ENCODE measurements at places on chromosomes 2 and 18.
A peak's percentile ranks its signal among the peaks of the same experiment; 100 is the strongest.

GRCh38 chr2:44572196-44572900 is 210.6 kb downstream of the CAMKMT start:
- no peak for DNase-seq

GRCh38 chr18:54033052-54033451 is 191.4 kb downstream of the MBD2 start:
- no peak for DNase-seq

GRCh38 chr2:236849940-236850339 is 235.7 kb upstream of the COPS8 start:
- no peak for DNase-seq

GRCh38 chr18:44912740-44913478 is 232.2 kb downstream of the SETBP1 start:
- DNase-seq: no peak

DNA sequence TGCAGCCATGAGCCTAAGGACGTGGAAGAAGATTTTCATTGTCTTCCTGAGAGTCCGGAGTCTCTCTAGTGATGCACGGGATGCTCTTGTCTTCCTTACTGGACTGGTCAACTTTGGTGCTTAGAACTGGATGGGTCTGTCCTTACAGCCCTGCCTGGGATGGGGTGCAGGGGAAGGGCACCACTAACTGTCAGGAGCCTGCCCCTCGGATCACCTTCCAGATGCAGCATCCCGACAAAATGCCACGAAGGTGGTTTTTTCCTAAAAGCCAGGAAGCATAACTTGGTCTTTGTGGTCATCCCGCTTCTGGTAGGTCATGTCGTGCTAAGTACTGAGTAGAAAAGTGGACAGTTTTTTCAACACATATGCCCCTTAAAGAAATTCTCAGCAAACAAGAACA is 207.4 kb upstream of the TWIST2 start:
- no peak for DNase-seq

DNA sequence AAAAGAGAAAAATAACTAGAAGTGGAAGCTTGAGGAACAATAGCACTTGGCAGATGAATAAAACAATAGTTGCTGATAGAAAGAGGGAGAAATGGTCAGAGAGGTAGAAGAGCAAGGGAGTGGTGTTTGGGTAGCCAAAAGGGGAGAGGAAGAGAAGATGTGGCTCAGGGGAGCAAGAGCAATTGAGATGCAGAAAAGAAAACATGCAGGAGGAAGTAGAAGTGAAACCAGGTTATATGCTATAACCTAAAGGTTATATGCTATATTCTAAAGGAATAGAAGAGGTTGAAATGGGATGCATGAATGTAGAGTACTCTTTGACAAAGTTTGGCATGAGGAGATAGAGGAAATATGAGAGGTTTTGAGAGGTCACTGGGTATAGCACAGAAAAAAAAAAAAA is 759.5 kb downstream of the SATB2 start:
- no peak for DNase-seq

DNA sequence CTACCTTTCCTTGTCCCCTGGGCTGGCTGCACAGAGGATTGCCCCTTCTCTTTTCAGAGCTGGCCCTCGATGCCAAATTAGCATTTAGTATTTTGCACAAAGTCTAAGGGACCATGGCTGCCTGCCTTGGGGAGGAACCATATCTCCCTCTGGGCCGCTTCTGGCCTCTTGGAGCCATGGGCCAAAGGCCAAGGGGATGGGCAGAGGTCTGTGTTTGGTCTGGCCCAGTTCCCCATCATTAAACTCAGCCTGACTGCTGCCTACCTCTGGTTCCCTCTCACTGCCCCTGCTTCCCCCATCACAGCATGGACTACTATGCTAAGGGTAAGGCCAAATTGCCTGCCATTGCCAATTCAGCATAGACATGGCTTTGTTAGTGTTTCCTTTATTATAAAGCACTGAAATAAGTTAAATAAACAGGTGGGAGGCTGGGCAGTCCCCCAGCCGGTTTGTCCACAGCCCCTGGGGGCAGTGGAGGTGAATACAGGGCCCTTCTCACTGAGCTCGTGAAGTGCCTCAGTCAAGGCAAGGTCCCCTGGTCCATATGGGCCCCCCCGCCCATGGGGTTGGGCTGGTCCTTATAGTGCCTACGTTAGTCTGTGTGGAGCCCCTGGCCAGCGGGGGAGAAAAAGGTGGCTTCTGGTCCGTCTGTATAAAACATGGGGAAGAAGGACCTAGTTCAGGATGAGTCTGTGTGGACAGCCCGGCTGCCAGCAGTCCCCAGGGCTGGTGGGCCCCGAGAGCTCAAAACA is 3.5 kb downstream of the ZNF513 start:
- no peak for DNase-seq

DNA sequence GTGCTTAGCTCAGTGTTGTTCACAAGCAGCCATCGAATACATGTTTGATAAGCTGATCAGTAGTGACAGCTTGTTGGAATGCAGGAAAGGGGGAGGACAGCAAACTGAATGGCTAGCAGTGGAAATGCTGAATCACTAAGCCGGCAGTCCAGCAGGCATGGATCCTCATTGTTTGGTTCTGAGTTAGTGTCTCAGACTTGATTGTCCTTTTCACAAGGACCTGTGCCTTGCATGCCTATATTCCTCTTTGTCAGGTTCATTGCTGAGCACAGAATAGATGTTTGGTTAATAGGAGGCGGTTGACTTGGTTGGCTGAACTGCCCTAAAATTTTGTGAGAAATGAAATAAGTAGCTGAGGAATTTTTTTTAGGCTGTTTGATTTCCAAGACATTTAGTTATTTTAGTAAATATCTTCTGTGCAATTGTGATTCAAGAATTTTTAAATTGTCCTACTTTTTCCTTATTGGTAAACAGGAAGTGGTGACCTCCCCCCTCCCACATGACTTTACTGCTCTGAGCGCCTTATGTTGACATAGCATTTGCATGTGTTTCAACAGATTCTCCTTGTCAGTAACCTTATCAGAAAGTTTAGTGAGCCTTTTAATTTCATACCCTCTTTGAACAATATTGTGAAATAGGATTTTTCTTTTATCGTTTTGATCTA is 21.4 kb upstream of the STON1 start:
- no peak for DNase-seq

- peak; percentile 78 for DNase-seq
These were observed 49.2 kb upstream of the NXPH2 start for GRCh38 chr2:138829326-138829919.

DNA sequence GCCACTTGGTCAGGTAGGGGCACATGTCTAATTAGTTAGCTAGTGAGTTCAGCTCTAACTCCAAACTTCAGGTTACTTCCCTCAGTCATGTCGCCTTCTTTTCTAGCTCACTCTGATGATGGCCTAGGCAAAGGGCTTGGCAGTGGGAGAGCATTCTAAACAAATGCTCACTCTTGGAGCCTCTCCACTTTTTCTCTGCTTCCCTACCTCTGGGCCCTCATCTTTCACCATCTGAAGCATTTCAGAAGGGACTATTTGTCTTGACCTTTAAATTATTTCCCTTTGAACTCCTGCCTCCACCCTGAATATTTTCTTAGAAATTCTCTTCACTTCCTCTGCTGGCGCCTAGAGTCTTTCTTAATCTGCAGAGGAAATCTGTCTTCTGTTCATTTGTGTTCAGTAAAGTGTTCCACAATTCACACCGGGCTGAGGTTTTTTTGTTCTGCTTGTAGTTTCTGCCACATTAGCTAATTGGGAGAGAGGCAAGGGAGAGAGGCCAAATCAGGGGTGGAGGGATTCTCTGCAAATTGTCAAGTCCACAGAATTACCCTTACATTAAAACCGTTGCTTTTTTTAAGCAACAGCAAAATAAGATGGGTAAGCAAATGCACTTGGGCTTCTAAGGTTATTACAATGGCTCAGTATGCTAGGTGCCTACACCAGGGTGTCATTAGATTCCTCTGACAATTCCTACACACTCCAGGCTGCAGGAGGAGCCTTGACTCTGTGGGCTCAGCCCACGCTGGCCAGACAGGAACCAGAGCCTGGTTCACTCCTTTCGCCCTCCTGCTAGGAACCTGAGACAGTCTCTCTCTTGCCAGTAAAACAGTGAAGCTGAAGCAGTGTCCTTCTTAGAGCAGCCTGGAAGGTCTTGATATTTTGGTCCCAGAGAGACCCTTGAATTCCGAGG is 5.5 kb downstream of the MSGN1 start:
- no peak for DNase-seq

DNA sequence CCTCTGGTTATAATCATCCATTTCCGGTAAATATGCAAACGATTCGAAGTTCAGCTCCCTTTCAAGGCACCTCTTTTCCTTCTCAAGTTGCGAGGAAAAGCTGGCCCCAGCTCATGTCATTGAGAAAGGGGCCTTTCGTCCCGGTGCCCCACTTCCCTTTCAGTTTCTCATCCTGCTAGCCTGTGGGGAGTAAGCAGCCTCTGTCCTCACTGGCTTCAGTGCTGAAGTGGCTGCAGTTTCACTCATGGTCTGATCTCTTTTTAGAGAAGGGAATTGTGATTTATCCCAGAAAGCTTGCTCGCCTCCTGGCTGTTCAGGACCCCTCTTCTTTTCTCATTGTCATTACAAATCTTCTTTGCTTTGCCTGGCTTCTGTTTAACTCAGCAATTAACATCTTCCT is 207.5 kb downstream of the NR4A2 start:
- no peak for DNase-seq

DNA sequence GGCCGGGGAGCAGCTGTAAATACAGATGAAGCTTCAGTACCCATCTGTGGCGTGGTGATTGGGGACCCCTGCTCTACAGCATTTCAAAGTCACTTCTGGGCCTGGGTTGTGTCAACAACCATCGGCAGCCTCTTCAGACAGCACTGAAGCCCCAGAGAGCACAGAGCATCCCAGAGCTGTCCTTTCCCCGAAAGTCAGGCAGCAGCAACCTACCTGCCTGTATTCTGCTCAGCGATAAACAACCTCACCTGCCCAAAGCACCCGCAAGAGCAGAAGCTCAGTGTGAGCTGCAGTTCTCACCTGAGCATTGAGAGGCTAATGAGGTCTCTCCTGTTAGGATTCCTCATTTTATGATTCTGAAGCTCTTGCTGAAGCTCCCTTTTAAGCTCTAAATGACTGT is 19.3 kb downstream of the TRABD2A start:
- no peak for DNase-seq

DNA sequence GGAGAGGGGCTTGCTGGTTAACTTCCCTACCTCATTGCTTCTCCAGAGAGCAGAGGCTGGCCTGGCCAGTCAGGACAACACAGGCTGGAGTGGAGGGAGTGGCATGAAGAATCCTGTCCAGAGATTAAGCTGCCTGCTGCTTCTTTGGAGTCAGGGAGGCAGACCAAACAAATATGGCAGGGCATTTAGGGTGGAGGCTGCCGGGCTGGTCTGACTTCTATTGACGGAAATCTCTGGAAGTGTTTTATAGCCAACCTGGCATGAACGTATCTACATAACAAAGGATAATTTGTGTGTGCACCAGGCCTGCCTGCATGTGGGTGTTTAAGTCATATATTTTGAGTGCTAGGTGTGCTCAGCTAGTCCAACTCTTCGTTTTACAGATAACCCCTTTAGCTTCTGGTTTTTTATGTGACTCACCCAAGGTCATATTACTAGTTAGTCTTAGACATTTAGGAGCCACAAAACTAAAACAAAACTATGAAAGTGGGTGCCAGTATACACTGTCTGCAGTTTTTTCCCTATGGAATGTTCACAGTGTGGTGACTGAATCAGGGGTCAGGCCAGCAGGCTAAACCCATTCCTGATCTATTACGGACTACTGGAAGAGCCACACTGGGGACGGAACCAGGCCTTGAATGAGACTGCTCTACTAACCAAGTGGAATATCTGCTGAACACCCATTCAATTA is 5.5 kb downstream of the NPC1 start:
- no peak for DNase-seq

- DNase-seq: no peak
These were observed 449.9 kb upstream of the MEX3C start for GRCh38 chr18:51647346-51647745.

- no peak for DNase-seq
These were observed 61.7 kb downstream of the ASB1 start for GRCh38 chr2:238488347-238488826.

DNA sequence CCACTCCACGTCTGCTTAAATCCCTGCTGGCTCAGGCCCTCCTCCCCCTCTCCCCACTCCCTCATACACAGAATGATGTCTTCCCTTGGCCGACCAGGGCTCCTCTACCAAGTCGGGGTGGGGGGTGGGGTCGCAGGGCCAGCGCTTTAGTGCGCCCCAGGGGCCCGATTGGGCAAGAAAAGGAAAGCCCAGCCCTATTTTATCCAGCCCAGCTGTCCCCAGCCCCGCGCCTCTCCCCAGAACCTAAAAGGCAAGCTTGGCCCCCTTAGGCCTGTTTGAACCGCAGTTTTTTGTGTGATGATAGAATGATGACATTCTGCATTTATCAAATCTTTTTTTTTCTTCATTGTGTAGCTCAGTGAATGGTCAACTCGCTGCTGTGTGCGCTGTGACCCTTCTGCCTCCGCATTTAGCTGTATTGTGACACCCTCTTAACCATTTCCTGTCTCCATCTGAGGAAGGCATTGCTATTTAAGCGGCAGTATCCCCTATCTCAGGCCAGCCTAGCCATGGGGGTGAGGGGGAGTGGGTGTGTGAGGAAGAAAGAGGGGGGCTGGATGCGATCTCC is 231.4 kb downstream of the HAUS1 start:
- peak; percentile 54 for DNase-seq

DNA sequence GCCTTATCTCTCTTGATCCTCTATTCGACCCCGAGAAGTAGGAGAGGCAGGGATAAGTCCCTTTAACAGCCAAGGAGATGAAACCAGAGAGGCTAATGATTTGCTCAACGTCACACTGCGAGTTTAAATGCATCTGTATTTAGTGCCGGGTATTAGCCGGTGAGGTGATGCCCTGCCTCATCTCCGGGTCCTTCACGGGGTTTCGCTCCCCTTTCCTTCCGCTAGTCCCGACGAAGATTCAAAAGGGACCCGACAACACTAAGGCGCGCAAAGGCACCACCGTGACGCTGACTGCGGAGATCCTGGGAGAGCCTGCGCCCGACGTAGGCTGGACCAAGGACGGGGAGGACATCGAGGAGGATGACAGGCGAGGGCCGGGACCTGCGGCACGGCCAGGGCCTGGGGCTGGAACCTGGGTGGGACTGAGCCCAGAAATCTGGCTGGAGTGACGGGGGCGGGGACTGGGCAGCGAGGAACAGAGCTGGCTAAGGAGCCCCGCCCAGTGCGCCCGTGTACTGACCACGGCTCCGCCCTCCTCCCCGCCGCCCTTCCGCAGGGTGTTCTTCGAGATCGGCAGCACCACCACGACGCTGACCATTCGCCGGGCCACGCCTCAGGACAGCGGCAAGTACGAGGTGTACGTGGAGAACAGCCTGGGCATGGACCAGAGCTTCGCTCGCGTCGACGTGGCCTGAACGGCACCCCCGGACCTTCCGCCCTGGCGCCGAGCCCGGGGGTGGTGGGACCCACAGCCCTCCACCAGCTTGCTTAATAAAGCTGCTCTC is 1.0 kb upstream of the GMPPA start:
- no peak for DNase-seq

DNA sequence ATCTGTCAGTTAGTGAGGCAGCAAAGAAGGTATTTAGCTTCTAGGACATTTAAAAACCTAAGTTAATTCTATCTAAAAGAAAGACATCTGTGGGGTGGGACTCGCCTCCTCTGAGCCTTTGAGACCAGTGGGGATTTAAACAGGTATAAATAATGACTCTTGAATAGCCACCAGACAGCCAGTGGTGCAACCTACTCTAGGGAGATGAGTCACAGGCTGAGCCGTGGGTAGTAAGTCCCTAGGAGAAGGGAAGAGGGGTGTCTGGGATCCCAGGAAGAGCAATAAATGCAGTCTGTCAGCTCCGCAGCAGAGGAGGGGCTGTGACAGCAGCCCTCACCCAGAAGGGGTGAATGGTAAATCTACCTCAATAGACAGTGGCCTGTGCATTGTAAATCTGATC is 43.1 kb upstream of the GALNT3 start:
- DNase-seq: no peak

- no peak for DNase-seq
These were observed 40.4 kb upstream of the IMP4 start for GRCh38 chr2:130302164-130302886.

All from NCI-H524 (cell line).